ENCODE measurements at places on chromosomes 6 and 20.

- DNase-seq = no peak
Measured at GRCh38 chr6:167102318-167102717, 20.6 kb upstream of the CCR6 start.

- no peak for DNase-seq
Measured at GRCh38 chr20:59613861-59614260, 9.5 kb downstream of the PHACTR3 start.

- no peak for DNase-seq
Measured at GRCh38 chr20:856361-856775, 22.9 kb downstream of the FAM110A start.

DNA sequence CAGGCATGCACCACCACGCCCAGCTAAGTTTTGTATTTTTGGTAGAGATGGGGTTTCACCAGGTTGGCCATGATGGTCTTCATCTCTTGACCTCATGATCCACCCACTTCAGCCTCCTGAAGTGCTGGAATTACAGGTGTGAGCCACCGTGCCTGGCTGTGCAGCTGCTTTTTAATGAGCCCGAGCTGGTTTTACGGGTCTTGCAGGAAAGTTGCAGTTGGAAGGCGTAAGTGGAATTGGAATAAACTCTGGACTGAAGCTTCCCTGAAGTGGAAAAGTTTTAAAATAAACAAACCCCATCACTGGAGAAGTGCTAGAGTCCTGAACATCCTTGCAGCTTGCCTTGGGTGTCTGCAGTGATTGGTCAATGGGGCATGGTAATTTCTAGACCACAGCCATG is 40.4 kb downstream of the KIF25 start:
- no peak for DNase-seq

- DNase-seq = no peak
Measured at GRCh38 chr6:148598724-148599123, 148.1 kb upstream of the UST start.
